ENCODE measurements at places on chromosomes 5 and 9. TPM values are rescaled to one million over a fixed set of nuclear protein-coding genes. Genes with fewer than 3 reads are reported as not detected.

Gene HACD4
- total RNA-seq = 10.5 TPM

Gene IL3
- total RNA-seq = not detected

Gene ARHGEF39
- 1.7 TPM for total RNA-seq

Gene CMYA5
- total RNA-seq = 5.2 TPM

Gene GAPT
- total RNA-seq = 0.49 TPM

Gene ESM1
- not detected for total RNA-seq

Gene ROR2
- total RNA-seq = 81.7 TPM

Gene KCNV2
- total RNA-seq = not detected

Gene RANBP3L
- 3.9 TPM for total RNA-seq

Gene IFNB1
- total RNA-seq = not detected

Gene CPLANE1
- total RNA-seq = 27.8 TPM

Gene ITGA1
- 222 TPM for total RNA-seq

Gene SMIM33
- not detected for total RNA-seq

Data from sigmoid colon (tissue), 7 donors.